ENCODE measurements at places on chromosomes 16 and 17.

- DNase-seq, result no peak
Observed at GRCh38 chr16:65059406-65059980, 62.4 kb downstream of the CDH11 start.

DNA sequence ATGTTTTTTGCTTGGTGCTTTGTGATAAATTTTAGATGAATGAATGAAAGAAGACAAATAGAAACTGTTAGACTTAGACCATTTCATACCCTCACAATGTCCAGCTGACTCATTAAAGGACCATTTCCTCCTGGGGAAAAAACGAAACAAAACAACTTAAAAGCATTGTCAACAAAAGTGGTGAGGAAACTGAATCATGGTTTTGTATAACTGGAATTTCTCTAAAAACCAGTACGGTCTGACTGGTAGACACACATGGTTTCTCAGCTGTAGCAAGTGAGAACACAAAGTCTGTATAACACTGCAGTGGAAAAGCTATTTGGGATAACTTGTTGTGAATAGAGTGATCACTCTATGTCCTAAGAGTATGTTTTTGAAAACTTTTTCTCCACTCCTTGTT lies 5.3 kb upstream of the DDX52 start:
- no peak for DNase-seq

GRCh38 chr16:52787709-52788108 lies 240.8 kb upstream of the TOX3 start:
- no peak for DNase-seq

- DNase-seq, result no peak
Observed at GRCh38 chr17:82350182-82351030, 8.6 kb upstream of the TEX19 start.

DNA sequence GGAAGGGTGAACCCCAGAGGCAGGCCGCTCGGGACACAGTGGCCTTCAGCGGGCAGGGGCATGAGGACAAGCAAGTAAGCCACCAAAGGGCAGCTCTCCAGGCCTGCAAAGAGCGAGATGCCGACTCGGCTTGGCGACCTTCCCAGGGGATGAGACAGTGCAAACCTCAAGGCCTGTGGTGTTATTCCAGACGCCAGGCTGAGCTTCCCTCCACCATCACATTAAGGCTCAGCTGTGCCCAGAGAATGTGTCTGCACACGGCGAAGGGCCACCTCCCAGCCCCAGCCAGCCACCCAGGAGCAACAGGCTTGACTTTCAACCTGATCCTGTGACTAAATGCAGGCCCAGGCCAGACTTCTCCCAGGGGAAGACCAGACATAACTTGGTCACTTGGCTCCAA lies 251.4 kb downstream of the SOX9 start:
- DNase-seq, result no peak

DNA sequence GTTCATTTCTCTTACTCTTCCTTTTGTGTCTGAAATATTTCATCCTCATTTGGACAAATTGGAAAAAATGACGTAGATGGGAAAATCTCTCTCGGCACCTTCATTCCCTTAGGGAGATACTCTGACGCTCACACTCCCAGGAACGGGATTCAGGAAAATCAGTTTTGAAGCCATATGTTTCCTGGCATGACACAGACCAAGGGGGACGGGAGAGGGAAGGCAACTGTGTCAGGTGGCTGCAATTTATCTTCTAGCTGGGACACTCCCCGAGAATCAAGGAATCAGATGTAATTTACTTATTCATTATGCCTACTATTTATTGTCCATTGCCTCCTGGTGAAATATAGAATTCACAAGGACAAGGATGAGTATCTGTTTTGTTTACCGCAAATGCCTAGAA lies 65.5 kb downstream of the IRX5 start:
- DNase-seq, result no peak

GRCh38 chr16:70569752-70570151 lies 46.1 kb downstream of the SF3B3 start:
- no peak for DNase-seq

DNA sequence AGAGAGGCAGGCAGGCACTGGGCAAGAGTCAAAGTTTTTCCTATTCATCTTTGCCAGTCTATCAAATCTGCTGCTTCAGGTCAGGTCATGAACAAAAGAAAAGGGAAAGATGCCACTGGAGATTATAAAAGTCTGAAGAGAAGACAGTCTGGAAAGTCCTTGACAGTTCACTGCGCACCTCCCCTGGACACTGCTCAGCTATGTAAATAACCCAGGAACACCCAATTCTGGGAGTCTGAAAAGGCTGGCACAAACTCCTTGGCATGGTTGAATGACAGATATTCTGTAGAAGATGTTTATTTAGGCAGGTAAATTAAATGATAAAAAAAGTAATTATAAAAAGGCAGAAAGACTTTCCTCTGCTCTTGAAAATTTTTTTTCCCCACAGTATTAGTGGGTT lies 5.2 kb upstream of the CORO6 start:
- no peak for DNase-seq
